ENCODE measurements at places on chromosomes 2 and 18.

GRCh38 chr2:74253971-74254310 lies 55.5 kb downstream of the MTHFD2 start:
- no peak for DNase-seq

DNA sequence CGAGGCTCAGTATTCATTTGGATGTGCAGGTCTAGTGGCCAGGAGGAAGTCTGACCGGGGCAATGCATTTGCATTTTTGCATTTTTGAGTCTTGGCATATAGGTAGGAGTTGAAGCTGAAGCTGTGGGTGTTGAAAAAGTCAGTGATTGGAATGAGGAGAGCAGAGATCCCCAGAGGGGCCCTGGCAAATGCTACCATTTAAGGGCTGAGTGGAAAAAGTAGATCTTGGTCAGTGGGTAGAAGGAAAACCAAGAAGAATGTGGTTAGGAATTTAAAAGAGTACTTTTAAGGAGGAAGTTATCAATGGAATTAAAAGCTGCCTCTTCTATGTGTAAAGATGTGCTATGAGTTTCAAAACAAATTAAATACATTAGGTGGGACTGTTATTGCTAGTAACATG lies 143.0 kb downstream of the ZEB2 start:
- no peak for DNase-seq

GRCh38 chr2:122595065-122595464 lies 839.6 kb downstream of the TSN start:
- DNase-seq = no peak

DNA sequence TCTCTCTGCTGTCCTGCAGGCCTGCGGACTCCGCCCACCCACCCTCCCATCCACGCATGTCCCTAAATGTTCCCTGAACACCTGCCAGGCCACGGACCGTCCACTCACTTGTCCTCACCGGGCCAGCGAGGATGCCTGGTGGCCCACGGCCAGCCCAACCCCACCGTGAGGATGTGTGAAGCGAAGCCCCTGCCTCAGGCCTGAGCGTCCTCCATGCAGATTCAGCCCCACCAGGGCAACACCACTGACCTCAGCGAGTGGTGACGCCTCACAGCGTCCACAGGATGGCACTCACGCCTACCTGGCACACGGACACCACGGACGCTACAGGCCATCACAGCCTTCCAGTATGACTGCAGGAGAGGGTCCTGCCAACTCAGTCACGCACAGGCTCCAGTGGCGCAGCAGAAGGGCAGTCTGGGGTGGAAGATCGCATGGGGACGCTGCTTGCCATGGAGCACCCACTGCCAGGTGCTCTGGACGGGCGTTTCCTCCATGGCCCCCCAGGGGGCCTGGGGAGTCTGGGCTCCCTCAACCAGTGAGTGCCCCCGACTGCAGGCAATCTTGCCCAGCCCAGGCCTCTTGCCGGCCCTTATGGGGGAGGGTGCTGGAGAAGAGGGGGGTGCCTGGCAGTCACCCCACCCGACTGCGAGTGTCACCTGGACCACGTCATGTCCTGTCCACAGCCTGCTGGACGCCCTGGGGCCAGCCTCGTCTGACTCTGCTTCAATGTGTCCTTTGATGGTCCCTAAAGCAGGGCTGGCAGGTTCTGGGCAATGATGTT lies 25.4 kb downstream of the HDAC4 start:
- no peak for DNase-seq

DNA sequence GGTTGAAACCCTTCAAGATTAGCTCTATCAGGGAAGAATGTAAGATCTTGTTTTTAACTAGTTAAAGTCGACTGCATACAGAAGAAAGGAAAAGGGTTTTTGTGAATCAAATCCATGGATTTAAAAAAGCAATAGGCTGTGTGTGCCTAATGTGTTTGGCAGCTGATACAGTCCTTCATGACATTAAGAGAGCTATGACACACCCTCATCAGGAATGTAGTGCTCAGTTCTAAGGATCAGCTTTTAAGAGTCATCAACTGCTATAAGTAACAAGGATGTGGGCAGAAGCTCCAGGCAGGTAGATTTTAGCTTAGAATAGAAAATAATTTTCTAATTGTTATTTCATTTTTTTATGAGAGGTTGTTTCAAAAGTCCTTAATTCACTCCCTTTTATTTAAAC lies 52.9 kb downstream of the PPP1R1C start:
- no peak for DNase-seq

- no peak for DNase-seq
Measured at GRCh38 chr2:6653281-6653750, 212.4 kb downstream of the CMPK2 start.

GRCh38 chr2:10357193-10358169 lies 54.8 kb downstream of the HPCAL1 start:
- DNase-seq = no peak

- no peak for DNase-seq
Measured at GRCh38 chr2:96787411-96787810, 26.7 kb downstream of the CNNM4 start.

DNA sequence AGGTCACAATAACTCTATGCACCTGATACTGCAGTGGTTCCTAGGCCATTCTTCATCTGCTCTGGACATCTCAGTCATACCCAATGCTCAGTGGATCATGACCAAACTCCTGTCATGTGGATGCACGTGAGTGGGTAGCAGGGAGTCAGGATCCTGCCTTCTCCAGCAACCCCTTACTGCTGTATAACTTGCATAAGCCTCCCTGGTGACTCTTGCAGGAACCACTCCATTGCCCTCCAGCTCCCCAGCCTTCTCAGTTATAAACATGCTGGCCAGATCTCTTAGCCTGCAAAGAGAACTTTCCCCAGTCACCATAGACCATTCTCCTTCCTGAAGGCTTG lies 98.6 kb upstream of the ZNF397 start:
- DNase-seq = no peak

GRCh38 chr2:148643421-148643820 lies 1.1 kb upstream of the EPC2 start:
- DNase-seq = peak; percentile 60

GRCh38 chr2:231160701-231161100 lies 35.9 kb upstream of the HTR2B start:
- no peak for DNase-seq

GRCh38 chr18:61988100-61988499 lies 95.3 kb upstream of the RNF152 start:
- DNase-seq = no peak

- no peak for DNase-seq
Measured at GRCh38 chr2:73092146-73092783, 20.5 kb downstream of the RAB11FIP5 start.

DNA sequence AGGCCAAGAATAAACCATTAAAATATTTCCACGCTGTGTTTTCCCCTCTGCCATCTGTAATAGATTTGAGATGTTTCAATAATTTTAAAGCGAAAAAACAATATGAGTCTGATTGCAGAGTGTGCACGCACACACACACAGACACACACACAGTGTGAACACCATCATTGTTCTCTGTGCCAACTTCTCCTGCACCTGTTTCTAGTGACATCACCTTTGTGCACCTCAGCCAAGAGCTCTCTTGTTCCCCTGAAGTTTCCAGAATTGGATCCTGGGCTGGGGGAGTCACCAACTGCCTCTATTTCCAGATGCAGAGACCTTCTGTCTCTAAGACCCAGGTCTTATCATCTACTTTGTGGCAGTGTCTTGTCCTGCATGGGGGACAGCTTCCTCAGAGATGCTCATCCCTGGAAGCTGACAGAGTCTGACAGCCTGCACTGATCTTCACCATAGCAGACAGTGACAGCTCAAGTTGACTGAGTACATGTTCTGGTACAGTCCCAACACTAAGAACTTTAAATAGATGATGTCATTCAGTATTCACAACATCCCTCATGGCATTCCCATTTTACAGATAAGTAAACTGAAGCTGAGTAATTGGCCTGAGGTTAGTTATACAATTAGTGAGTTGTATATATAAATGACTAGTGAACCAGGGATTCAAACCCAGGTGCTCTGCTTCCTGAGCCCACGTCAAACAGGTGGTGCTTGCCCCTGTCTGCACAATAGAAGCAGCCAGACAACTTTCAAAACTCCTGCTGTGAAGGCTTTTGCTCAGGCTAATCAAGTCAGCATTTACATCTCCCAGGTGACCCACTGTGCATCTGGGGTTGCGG lies 39.4 kb downstream of the ACOXL start:
- no peak for DNase-seq

DNA sequence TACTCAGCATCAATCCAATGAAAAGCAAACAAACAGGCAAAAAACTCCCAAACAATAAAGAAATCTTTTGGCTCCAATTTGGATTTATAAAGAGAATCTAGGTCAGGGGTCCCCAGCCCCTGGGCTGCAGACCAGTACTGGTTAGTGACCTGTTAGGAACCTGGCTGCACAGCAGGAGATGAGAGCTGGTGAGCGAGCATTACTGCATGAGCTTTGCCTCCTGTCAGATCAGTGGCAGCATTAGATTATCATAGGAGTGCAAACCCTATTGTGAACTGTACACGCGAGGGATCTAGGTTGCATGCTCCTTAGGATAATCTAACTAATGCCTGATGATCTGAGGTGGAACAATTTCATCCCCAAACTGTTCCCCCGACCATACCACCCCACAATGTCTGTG lies 102.2 kb downstream of the KIAA1328 start:
- no peak for DNase-seq

DNA sequence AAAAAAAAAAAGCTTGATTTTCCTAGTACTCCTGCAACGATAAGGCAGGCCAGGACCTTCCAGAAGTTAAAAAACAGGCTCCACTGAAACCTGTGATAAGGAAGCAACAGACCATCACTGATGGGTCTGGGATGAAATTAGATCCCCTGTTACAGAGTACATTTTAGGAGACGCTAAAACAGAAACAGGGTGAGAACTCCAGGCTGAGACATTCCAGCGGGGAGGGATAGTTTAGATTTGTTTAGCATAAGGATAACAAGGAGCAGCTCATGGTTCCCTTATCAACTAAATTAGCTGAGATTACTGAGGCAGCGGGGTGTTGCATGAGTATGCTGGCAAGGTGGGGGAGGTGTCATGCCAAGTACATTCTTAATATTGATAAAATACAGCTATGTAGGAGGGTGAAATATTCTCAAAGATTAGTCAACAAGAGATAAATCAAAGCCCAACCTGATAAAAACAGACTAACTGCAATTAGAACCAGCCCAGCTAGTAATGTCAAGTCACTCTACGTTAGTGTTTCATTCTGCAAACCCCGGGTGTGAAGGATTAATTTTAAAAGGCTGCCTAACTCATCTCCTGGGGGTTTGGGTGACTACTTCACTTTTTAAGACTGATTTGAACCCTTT lies 75.0 kb upstream of the BZW1 start:
- no peak for DNase-seq

- peak; percentile 18 for DNase-seq
Measured at GRCh38 chr2:32910883-32911598, 35.7 kb upstream of the LTBP1 start.

- DNase-seq = peak; percentile 23
Measured at GRCh38 chr2:105179469-105180372, 61.8 kb upstream of the GPR45 start.

- DNase-seq = no peak
Measured at GRCh38 chr2:119008108-119008507, 66.1 kb downstream of the MARCO start.

DNA sequence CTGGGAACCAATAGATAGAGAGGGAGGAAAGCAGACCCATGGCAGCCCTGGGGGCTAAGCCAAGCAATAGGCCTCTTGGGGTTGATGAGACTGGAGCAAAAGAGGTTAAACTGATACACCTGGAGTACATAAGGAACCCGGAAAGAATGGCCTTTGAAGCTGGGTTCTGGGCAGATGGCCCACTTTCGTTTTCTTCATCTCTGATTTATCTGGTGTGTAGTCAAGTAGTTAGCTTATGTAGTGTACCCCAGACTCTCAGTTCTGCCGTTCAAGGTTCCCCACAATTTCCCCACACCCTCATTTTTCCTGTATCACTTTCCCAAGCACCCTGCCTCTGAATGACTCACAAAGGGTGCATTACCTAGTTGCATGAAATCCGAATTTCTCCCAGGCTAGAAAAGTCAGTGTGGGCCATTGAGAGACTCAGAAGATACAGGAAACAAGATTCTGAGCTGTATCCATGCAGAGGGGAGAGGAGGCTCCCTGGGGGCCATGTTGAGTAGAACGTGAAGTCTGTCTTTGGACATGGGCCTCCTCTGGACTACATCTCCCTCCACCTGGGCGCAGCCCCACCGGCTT lies 235.0 kb downstream of the LOXHD1 start:
- DNase-seq = no peak

DNA sequence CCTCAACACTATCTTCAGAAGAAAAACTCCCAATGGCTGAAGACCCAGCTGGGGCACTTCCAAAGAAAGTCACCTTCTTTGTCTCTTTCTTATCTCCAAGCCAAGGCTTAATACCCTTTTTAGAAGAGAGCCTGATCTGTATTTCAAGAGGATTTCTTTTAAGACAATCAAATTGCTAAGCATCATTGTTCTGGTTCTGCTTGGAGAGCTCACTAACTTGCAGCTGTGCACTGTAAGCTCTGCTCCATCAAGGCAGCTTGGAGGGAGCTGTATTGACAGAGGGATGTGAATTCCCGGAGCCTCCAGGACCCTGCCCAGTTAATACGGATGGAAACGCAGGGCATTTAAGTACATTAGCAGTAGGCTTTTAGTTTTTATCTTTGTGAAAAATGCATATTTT lies 253.1 kb downstream of the TDRD15 start:
- DNase-seq = no peak

GRCh38 chr2:25544445-25544844 lies 128.9 kb downstream of the DTNB start:
- DNase-seq = no peak

DNA sequence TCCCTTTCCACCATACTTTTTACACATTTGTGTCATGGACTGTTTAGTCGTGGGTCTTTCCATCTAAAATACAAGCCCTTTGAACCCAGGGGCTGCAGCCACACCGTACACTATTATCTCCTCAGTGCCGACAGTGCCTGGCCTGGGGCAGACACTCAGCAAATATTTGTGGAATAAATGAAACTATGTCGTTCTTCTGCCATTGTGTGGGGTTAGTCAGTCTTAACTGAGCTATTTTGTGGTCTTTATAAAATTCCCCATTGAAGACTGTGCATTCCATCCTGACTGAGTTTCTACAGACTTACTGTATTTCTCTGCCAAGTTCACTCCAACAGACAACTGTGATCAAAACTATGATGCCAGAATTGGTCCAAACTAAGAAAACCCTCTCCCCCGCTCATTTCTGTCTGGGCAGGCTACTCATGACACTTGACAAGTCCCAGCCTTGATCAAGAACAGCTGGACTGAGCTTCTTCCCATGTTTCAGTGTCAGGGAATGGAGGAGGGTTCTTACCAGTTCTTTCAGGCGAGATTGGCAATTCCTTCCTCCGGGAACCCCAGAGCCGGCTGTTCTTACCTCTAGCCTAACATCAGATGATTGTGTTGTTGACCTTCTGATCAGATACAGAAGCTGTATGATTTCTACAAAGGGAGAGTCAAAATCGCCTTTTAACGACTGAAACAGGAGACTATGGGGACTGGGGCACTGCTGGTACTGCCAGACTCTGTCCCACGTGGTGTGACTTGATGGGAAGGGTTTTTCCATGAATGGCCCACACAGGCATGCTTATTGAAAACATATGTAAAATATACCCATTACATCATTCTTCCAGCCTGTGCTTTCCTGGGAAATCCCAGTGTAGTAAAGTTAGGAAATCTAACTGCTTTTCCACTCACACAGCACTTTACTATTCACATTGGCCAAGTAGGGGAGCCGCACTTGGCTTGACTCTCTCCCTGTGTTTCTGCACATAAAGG lies 77.4 kb upstream of the NPAS2 start:
- DNase-seq = no peak

Data from GM20000 (cell line).